Kidney epithelial cell (primary cell): ENCODE measurements at places on chromosomes 3 and 15.

DNA sequence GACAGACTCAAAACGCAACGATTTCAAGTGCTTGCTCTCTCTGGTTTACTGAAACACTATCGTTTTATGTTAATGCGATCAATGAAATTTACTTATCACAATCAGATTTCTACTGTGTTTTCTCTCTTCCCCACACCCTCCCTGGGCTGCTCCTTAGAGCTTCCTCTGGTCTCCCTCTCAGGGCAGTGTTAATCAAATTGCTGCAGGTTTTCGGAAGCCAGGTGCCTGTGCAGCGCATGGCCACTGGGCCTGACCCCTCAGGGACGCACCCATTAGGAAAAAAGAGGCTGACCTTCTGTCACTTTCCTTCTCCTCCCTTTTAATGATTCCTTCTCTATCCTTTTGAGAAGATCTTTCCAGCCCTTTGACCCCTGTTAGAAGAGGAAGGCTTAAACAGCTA, 134.5 kb upstream of the ONECUT1 start:
- DNase-seq, result no peak

DNA sequence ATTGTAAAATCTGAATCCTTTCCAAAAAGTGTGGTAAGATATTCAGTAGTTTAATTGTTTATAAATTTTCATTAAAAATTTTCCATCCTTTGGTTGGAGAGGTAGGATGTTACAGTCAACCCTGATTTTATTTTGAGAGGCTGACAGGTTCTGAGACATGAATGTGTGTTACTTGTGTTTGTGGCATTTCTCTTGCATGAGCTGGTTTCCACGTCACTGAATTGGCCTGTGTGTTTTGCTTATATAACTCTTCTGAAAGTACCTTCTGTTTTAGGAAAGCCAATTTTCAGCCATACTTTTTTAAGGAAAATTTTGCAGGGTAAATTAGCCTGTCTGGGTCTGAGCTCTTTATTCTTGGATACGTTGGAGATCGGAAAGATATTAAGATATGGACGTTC, 30.7 kb downstream of the PXYLP1 start:
- DNase-seq, result no peak

DNA sequence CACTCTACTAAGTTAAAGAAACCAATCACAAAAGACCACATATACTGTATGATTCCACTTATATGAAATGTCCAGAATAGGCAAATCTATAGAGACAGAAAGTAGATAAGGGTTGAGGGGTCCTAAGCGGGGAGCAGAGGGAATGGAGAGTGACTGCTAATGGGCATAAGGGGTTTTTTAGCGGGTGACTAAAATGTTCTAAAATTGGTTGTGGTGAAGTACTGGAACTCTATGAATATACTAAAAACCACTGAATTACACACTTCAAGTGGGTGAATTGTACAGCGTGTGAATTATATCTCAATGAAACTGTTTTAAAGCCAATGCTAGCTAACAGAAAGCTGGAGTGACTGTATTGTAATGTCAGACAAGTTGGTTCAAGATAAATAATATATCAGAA, 33.3 kb downstream of the KPNA1 start:
- DNase-seq, result no peak

DNA sequence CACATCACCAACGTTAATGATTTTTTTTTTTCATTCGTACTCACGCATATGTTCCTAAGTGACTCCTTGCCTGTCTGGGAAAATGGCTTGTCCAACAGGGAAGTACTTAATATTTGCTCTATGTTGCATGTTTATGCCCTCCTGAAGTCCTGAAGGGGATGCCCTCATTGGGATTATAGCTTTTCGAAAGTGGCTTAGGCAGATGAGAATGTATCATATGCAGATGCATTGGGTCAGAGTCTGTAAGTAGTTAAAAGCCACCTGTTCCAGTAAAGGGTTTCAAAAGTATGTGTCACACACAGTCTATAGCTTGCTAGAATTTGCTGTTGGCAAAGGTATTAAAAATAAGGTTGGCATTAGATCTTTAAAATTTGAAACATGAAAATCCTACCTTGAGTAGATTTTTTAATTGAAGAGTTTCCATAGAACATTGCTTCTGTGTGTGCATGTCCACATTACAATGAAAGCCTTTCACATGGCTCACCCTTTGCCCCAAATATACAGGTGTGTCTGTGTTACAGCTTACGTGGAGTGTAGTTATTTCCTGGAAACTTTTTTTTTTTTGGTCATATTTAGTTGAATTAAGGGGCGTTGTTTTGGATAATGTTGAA, 2.1 kb downstream of the ABHD17C start:
- no peak for DNase-seq

GRCh38 chr3:79604681-79605080, 163.1 kb downstream of the ROBO1 start:
- DNase-seq, result no peak

- peak; percentile 50 for DNase-seq
These were observed 122.4 kb downstream of the RAP2B start for GRCh38 chr3:153284282-153284938.

DNA sequence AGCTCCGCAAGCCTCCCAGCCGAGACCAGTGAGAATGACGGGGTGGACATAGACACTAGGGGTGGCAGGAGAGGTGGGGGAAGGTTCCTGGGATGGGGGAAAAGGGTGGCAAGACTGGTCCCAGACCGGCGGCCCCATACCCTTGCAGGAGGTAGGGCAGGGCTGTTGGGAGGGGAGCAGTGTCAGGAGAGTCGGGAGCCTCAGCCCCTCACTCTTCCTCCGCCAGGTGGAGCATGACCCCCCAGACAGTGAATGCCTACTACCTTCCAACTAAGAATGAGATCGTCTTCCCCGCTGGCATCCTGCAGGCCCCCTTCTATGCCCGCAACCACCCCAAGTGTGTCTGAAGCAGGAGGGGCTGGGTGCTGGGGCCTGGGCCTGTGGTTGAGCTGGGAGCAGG, 8.7 kb upstream of the PSMD2 start:
- DNase-seq, result no peak
